ENCODE measurements at places on chromosomes 13 and 19. TPM values are rescaled to one million over a fixed set of nuclear protein-coding genes. Genes with fewer than 3 reads are reported as not detected.

DNA sequence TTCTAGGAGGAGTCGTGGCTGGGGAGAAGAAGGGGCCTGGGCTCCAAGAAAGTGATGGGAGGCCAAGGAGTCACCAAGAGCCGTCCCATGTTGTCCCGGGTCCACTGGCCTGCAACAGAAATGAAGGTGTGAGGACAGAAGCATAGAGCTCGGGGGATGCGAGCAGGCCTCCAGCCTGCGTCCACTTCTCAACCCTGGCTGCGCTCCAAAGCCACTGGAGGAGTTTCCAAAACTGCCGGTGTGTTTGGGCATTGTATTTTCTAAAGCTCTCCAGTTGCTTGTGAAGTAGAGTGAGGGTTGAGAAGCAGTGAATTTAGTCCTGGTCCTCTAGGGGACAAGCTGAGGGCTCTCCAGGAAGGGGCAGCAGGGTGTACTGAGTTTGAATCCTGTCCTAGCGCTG lies 13.0 kb downstream of the FFAR2 start:
- no peak for DNase-seq

Gene ZNF793
- 1.6 TPM for total RNA-seq

GRCh38 chr13:95784161-95784899 lies 107.4 kb downstream of the DNAJC3 start:
- DNase-seq, result no peak

DNA sequence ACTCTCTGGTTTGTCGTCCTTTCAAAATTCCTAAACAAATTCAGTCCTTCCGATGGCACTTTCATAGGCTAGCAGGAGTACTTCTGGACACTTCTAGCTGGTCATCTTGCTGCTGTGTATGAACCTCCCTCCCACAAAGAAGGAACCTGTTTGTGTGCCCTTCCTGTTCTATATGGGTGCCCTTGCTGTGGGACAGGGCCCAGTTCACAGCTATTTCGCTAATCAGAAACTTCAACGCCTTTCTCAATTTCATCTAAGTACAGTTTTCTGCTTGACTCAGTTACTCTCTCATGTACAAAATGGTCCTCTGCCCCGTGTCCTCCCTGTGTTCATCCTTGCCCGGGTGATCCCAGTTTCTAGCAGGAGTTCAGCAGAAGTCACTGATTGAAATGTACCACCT lies 96.1 kb downstream of the STARD13 start:
- DNase-seq, result no peak

GRCh38 chr19:10006752-10007323 lies 3.5 kb downstream of the COL5A3 start:
- DNase-seq, result no peak

GRCh38 chr19:31483226-31483857 lies 134.1 kb upstream of the TSHZ3 start:
- DNase-seq, result no peak

Gene OR4F17
- total RNA-seq, result not detected

- no peak for DNase-seq
These were observed 108.6 kb downstream of the AKAP11 start for GRCh38 chr13:42380420-42381164.

DNA sequence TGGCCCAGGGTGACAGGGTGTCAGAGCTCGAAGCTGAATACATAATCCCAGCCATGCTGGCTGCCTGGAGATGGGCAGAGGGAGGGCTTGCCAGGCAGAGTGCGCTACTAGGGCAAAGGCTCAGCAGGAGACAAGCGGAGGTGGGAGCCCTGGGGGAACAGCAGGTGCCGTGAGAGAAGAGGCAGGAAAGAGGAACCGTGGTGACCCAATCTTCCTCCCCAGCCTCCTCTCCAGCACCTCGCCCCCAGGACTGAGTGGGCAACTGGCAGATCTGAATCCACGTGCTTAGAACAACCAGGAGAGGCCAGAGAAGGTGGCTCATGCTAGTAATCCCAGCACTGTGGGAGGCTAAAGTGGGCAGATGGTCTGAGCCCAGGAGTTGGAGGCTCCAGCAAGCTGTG lies 11.0 kb upstream of the CCL25 start:
- no peak for DNase-seq

Gene BRME1
- 4.0 TPM for total RNA-seq

GRCh38 chr13:28488376-28489005 lies 6.4 kb downstream of the FLT1 start:
- no peak for DNase-seq

Gene SYT5
- not detected for total RNA-seq
